ENCODE measurements at places on chromosomes 16 and 17. TPM values are rescaled to one million over a fixed set of nuclear protein-coding genes. Genes with fewer than 3 reads are reported as not detected.

- peak; percentile 59 for DNase-seq
Measured at GRCh38 chr17:44878627-44879221, 20.5 kb downstream of the EFTUD2 start.

- no peak for DNase-seq
Measured at GRCh38 chr17:82253179-82253544, 20.3 kb downstream of the CSNK1D start.

DNA sequence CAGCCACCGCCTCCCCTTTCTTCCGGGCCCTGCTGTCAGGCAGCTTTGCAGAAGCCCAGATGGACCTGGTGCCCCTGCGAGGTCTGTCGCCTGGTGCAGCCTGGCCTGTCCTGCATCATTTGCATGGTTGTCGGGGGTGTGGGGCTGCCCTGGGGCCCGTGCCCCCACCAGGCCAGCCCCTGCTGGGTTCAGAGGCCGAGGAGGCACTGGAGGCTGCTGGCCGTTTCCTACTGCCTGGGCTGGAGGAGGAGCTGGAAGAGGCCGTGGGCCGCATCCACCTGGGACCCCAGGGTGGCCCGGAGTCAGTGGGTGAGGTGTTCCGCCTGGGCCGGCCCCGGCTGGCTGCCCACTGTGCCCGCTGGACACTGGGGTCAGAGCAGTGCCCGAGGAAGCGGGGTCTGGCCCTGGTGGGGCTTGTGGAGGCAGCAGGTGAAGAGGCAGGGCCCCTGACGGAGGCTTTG, 5.5 kb upstream of the TGFB1I1 start:
- no peak for DNase-seq

DNA sequence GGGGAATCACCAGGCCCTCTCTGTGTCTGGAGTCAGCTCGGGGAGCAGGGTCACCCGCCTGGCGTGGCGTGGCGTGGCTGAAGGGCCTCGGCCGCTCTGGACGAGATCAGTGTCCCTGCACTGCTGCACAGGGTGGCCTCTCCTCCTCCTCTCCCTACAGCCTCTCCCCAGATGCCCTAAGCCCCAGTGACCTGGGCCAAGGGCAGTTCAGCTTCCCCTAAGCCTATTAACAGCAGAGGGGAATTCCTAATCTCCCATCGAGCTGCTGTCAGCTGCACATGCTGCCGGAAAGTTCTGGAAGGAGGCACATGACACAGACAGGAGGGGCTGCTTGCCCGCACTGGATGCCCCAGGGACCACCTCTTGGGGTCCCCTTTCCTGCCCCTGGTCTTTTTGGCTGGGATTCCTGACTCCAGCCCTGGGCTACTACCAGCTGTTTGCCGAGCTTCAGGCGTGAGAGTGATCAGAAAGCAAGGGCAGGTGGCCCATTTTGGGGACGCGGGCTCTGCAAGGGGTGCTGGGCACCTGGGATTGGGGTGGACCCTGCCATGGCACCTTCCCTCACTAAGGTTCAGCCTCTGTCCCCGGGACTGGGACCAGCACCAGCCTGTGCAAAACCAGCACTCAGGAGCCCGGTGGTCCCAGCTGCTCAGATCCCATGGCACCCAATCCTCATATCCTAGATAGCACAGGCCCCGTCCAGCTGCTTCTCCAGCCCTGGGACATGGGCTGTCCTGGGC, 794 bp downstream of the PDE6G start:
- DNase-seq, result no peak

DNA sequence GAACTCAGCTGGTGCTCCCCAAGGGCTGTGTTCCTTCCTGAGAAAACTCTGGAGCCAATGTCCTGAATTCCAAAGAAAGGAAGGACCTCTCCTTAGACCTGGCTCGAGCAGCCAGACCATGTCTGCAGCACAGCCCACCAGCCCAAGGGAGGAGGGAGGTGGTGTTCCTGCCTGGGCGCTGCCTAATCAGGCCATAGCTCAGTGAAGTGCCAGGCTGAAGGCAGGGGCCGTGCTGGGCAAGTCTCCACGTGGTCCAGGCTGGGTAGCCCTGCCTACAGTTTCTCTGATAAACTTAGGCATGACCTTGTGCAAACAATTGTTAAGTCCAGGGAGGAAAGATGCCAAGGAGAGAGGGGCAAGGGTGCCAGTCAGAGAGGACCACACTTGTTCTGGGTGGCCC, 76.8 kb downstream of the MPRIP start:
- no peak for DNase-seq

SMIM36 gene
- not detected for total RNA-seq
